Left lobe of liver (tissue), 2 donors: ENCODE measurements at places on chromosomes 11 and 22. TPM values are rescaled to one million over a fixed set of nuclear protein-coding genes. Genes with fewer than 3 reads are reported as not detected.

DNA sequence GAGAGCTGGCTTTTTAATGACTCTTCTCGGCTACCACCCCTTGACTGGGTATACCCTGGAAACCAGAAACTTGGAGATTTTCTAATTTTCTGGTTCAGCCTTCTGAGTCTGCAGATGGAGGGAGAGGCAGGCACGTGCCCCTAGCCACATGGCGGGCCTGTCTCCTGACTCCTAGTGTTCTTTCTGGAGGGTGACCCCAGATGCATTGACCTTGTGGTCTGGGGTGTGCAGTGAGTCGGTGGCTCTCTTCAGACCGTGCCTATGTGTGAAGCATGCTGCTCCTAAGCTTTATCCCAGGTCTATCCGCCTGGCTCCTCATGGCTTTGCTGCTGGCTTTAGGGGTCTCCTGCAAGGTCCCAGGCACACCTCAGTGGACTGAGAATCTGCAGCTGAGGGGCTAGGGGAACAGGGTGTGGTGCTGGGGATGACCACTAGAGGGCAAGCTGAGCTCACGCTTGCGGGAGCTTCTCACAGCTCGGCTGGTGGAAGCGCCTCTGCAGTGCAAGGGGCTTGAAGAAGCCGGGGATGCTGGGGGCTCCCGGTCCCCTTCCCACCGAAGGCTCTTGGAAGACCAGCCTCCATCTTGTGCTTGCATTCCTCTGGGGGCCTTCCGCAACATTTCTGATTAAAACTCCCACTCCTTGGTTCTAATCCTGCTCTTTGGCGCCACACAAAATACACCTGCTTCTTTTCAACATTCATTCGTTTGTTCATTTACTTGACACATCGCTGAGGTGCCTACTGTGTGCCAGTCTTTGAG, 51.8 kb downstream of the OTOG start:
- DNase-seq = peak; percentile 66

OR51B2 gene
- total RNA-seq = not detected

DNA sequence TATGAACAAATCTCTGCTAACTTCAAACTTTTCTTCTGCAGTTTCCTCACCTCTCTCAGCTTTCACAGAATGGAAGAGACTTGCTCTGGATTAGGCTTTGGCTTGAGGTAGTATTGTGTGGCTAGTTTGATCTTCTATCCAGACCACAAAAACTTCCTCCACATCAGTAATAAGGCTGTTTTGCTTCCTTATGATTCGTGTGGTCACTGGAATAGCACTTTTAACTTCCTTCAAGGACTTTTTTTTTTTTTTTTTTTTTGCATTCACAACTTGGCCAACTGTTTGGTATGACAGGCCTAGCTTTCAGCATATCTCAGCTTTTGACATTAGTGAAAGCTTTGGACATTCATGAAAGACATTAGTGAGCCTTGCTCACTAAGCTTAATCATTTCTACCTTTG, 47.5 kb upstream of the LRRC55 start:
- DNase-seq = no peak

GRCh38 chr11:133127741-133128140, 404.6 kb downstream of the OPCML start:
- no peak for DNase-seq

DNA sequence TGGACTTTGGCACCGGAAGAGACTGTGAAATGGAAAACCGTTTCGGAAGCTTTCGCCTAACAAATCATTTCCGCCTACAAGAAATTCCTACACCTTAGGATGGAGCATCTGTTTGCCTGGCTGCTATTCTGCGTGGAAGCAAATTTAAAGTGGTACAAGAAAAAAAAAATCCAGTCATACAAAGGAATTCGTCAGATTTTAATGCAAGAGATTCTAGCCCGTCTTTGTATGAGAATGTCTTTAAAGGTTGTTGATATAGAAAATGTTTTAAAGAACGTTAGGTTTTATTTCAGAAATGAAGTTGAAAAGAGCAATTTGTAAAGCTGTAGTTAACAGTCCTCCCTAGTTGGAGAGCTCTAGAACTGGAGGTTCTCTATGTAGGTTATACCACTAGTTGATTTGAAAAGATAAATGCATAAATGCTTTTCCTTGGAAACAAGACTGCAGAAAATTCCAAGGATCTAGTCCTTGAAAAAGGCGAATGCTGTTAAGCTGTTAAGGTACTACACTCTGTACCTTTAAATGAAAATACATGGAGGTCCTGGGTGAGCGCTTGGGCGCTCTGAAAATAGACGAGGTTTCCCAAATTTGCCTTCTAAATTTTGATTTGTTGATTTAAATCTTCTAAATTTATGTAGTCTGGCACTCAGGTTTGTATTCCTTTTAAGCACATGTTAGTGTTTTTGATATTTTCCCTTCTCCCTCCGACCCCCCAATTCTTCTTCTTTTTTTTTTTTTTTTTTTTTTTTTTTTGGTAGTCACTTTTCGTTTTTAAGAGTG, 2.4 kb downstream of the NCR3LG1 start:
- no peak for DNase-seq

DNA sequence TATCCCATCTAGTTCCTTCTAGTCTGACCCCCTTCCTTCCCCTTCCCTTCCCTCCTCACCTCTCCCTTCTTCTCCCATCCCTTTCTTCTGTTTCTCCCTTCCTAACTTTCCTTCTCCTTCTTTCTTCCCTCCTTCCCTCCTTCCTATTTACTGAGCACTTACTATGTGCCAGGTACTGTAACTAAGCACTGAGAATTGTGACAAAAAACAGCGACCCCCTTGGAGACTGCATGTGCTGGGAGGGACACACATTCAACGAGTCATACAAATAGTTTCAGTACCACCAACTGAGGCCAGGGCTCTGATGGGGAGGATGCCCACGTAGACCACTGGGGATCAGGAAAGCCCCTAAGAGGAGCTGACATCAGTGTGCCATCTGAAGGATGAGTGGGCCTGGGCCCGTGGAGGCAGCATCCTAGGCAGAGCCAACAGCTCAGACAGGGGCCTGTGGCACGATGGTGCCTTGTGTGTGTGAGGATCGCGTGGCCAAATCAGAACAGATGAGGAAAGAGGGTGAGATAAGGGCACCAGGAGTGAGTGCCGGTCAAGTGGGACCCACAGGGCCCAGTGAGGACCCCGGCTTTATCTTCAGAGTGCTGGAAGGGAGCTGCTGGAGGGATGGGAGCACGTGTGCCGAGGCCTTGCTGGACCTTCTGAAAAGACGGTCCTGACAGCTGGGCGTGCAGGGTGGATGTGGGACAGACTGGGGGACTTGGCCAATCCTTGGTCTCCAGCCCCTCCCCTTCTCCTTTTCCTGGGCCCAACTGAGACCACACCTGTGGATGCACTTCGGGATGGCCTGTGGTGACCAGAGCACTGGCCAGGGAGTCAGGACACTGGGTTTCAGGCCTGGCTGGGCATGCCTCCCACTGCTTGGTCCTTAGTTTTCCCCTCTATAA, 38.4 kb upstream of the CRYBB3 start:
- no peak for DNase-seq

GRCh38 chr22:27782088-27782487, 19.5 kb downstream of the MN1 start:
- no peak for DNase-seq

- no peak for DNase-seq
Measured at GRCh38 chr11:64176751-64177150, 9.2 kb upstream of the STIP1 start.

- no peak for DNase-seq
Measured at GRCh38 chr11:44604171-44604581, 38.7 kb downstream of the CD82 start.

AQP11 gene
- 13.1 TPM for total RNA-seq

PLEKHA7 gene
- 25.8 TPM for total RNA-seq

DNA sequence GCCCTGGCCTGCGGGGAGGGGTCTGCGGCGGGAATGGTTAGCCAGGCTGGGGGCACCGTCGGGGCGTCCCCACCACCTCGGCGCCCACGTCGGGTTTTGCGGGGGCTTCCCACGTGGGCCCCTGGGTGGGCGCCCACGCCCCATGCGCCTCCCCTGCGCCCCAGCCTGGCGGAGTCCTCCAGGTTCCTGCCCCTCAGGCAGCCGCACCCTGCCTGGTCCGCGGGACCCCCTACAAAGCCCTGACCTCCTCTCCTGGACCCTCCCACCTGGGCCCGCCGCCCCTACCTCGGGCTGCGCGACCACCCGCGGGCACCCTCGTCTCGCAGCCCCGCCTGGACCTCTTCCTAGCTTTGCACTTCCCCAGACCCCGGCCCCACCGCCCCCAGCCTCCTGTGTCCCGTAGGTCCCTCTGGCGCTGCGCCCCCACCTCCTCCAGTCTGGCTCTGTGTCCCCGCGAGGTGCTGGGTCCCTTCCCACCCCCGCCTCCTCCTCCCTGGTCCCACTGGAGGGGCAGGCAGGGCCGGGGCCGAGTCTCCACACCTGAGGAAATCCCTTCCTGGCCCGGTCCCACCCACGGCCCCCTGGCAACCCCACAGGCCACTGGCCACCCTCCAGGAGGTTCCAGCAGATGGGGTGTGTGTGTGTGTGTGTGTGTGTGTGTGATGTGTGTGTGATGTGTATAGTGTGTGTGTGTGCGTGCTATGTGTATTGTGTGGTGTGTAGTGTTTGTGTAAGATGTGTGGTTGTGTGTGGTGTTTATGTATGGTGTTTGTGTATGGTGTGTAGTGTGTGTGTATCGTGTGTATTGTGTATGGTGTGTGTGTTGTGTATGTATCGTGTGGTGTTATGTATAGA, 11.8 kb downstream of the PIM3 start:
- peak; percentile 57 for DNase-seq

DNA sequence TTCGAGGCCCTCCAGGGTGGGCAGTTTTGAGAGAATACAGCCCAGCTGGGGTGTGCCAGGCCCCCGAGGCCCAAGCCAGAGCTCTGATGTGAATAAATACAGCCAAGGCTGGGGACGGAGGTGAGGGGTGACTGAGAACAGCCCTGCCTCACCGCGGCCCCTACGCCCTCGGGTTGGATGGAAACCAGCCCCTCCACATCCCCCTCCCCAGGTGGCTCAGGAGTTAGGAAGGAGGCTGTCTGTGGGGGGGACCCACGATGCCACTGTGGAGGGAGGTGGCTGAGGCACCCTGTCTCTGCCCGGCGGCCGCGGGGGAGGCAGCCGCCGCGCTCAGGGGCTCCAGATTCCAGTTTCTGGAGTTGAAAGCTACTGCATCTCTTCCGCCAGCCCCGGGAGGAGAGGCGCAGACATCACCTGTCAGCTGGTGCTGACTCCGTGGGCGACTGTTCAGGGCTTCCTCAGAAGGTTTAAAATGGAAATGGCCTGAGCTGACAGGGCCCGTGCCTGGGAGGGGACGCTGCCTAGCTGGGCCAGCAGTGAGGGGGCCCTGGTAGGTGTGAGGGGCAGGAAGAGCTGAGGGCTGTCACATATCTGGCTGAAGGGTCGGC, 1.4 kb downstream of the FLRT1 start:
- DNase-seq = no peak

DNA sequence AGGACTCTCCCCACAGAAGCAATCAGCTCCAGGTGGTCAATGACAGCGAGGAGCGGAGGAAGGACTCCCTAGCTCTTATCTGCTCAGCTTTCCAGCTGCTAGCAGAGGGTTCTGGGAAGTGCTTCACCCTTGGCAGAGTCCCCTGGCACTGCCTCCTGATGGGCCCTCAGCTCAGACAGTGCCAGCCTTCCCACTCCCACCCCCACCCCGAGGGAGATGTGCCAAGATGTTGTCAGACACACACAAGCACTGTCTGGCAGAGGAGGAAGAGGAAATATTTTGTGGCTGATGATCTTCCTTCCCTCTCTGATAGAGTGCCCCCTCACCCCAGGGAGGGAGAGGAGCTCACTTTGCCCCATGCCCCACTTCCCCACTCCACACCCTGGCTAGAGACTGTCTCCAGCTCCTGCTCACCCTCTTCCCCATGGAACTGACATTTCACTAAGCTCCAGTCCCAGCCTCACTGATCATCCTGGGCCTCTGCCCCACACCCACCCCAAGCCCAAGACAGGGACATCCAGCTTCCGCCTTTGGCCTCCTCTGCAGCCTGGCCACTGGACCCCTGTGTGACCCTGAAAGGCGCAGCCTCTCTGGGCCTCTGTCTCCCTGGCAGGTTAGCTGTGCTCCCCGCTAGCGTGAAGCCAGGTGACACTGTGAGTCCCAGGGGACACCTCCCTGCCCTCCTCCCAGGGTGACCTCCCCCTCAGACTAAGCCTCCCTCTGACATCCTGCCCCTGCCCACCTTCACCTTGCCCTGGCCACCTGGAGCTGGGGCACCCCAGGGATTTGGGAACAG, 44.5 kb downstream of the SLCO2B1 start:
- DNase-seq = peak; percentile 89

MRGPRX3 gene
- total RNA-seq = not detected

GAB2 gene
- 4.5 TPM for total RNA-seq

DNA sequence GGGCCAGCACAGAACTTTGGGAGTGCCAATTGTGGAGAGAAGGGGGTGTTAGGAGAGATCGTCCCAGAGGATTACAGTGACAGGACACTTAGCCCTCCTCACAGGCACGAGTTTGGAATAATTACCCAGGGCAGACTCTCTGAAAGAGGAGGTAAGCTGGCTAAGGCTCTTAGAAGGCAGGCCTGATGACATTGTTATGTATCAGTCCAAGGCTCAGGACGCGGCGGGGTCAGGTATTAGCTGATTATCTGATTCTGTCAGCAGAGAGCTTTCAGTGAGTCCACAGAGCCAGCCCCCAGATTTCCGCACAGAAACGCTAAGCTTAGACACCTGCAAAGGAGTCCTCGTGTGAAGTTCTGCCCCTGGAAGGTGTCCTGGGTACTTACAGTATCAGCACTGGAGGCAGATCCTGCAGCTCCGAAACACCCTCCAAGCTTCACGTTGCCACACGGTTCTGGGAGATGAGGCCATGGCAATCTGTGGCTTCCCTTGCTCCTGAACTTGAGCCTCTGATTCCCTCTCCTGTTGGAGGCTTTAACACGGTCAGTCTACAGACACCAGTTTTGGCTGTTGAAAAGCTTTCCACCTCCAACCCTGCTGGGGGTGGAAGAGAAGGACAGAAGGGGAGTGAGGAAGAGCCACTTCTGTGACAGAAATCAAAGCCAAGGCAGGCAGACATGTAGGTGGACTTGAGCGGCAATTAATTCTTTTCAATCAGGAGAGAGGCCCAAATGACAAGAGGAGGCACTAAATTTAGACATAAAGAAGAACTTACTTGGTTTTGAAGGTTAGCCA, 123.6 kb upstream of the CADM1 start:
- no peak for DNase-seq

TREH gene
- total RNA-seq = 3.4 TPM

DNA sequence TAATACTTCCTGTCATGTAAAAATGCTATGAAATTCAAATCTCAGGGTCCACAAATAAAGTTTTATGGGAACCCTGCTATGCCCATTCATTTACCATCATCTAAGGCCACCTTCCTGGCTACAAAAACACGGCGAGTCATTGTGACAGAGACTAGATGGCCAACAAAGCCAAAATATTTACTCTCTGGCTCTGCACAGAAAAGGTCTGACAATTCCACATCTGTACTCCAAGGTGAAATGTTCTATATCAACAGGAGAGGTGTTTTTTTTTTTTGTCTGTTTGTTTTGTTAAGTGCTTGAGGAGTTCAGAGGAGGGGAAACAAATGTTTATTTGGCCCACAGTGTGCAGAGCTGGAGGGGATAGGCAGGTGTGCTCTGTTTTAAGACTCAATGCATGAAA, 18.6 kb upstream of the TMA7B start:
- DNase-seq = no peak
